ENCODE measurements at places on chromosomes 12 and 14.

GRCh38 chr12:23446746-23447145, 502.7 kb downstream of the SOX5 start:
- no peak for DNase-seq

DNA sequence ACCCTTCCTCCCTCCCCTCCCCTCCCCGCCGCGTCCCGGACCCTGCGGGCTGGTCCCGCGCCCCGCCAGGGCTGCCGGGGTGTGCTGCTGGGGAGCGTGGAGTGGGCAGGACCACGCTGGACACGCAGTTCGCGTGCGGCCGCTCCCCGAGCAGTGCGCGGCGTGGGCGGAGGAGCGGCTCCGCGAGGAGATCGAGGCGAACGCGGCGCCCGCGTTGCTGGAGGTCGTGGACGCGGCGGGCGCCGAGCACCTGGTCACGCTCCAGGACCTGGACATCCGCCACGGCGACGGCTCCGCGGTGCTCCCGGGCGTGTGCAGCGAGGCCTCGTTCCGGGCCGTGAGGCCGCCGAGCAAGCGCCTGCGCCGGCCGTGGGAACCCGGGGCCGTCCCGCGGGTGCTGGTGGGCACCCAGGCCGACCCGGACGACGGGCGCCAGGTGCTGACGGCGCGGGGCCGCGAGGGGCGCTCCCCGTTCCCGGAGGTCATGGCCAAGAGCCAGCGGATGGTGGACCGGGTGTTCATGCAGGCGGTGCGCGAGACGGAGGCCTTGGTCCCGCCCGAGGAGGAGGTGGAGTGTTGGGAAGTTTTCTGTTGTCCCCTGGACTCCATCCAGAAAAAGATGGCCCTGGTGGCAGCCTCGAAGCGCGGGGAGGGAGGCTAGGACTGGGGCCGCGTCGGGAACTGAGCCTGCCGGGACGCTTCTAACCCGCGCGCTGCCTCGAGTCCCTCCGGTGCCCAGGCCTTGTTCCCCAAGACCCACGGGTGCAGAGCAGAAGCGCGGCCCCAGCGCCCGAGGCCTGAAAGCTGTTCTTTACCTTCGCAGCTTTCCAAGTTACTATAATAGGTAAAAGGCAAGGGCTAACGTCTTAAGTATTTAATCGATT, 54.7 kb upstream of the EIF5 start:
- DNase-seq, result no peak

GRCh38 chr12:95874452-95874851, 15.7 kb downstream of the SNRPF start:
- no peak for DNase-seq

DNA sequence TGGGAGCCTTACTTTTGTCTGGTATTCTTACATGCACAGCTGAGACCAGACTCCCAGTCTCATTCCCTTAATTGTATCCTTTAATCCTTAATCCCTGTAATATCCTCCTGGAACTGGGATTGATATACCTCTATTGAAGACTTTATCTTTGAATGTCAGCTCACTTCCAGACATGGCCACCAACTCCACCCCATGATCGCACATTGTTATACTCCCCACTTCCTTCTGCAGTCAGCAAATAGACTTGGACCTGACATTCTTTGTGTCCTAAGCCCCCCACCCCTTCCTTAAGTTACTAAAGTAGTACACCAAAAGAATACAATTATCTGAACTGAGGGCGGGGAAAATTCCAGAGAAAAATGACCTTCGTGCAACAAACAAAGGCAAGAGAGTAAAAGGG, 8.6 kb upstream of the OSBPL8 start:
- DNase-seq, result no peak

Data from activated naive CD4-positive, alpha-beta T cell treated with Interleukin-2 at 50 U/mL for 16 hours (primary cell).